ENCODE measurements at places on chromosomes 2 and 18.

GRCh38 chr2:63784461-63784860, 57.2 kb upstream of the UGP2 start:
- DNase-seq: no peak

GRCh38 chr2:190380962-190381412, 27.2 kb upstream of the MFSD6 start:
- DNase-seq: no peak

DNA sequence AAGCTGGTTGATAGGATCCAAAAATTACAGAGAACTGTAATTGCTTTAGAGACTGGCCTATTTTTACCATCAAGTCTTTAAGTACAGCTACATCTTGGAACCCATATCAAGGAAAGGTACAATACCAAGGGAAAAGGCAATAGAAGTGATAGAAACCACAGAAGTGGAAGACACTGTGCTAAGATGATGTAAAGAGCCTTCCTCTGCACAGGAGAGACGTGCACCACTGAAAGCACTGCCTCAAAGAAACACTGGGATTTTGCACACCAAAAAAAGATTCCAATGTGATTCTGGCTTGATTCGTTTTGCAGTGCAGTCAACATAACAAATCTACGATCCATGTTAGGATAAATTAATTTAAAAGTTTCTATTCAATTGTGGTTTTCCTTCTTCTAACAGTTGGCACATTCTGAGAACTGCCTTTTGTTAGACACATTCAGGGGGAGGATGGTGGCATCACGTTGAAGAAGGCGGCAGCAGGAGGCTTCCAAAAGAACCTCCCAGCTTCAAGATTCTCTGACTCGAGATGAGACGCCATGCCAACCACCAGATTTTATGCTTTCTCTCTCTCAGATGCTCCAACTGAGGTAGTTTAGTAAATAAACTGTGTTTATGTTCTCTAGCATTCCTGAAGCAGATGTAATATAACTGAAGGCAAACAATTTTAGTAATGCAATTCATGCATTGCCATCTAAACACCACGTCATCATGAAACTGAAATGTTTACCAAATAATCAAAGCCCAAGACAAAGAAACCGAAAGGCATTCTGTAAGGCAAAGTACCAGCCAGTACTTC, 102.9 kb downstream of the BCL2 start:
- no peak for DNase-seq

DNA sequence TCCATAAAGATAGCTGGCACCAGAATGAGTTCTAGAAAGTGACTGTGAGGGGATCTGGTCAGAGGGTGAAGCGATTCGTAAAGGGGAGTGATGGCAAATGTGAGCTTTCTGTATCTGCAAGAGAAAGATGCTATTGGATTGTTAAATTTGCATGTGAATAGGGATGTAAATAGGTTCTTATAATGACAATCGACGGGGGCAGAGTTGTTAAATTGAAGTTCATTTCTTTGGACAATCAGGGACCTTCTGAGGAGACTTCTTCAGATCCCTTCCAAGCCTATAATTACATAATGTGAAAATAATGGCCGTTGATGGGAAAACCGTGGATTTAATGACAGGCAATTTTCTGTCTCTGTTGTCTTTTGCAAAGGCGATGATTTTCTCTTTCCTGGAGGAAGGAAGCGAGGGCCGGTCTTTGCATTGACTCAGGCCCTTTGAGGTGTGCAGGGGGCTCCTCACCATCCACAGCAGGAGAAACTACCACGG, 52.2 kb upstream of the TMEM18 start:
- no peak for DNase-seq

- DNase-seq: no peak
These were observed 76.2 kb downstream of the MOGAT1 start for GRCh38 chr2:222747526-222748160.

DNA sequence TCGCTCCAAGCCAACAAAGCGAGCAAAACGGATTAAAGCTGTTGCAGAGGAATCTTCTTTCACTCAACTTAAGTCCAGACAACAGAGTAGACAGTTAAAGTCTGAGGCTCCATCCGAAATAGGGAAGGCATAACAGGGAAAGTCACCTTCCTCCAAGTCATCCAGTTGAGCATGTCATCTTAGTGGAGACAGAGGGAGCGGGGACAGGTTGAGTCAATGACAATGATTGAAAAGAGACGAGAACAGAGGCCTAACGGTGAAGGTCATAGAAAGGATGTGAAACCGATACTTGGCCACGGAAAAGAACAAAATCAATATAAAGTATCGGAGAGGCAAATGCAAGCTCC, 455 bp downstream of the C18orf32 start:
- DNase-seq: no peak

GRCh38 chr18:22765896-22766295, 167.2 kb upstream of the RBBP8 start:
- no peak for DNase-seq

DNA sequence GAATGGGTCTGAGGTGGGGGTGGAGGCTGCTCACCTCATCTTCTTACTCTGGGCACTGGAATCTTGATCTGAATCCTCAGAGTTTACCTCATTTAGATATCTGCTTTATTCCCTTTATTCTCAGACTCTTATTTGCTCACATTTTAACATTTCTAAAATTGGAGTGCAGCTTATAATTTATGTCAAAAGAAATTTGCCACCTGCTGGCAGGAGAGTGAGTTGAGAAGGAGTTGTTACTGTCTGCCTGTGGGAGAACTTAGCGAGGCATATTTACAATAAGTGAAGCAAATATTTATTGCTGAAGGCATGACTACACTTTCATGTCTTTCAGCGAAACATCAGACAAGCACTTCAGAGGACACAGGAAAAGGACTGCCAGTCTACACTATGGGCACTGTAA, 16.4 kb upstream of the KIAA2012 start:
- no peak for DNase-seq

GRCh38 chr2:24885221-24886125, 34.6 kb downstream of the ADCY3 start:
- no peak for DNase-seq

GRCh38 chr2:100980046-100980445, 22.0 kb upstream of the RPL31 start:
- peak; percentile 45 for DNase-seq

GRCh38 chr2:225735844-225736243, 336.3 kb downstream of the NYAP2 start:
- no peak for DNase-seq

- no peak for DNase-seq
These were observed 281.8 kb downstream of the GULP1 start for GRCh38 chr2:188573453-188573852.

DNA sequence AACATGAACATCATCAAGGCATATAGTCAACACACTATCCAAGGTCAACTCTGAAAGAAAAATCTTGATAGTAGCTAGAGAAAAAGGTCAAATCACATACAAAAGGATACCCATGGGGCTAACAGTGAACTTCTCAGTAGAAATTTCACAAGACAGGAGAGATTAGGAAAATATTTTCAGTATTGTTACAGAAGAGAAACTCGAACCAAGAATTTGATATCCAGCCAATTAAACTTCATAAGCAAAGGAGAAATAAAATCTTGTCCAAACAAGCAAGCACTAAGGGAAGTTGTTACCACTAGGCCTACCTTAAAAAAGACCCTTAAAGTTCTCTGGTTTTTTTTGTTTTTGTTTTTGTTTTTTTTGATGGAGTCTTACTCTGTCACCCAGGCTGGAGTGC, 242.5 kb downstream of the EXOC6B start:
- no peak for DNase-seq

DNA sequence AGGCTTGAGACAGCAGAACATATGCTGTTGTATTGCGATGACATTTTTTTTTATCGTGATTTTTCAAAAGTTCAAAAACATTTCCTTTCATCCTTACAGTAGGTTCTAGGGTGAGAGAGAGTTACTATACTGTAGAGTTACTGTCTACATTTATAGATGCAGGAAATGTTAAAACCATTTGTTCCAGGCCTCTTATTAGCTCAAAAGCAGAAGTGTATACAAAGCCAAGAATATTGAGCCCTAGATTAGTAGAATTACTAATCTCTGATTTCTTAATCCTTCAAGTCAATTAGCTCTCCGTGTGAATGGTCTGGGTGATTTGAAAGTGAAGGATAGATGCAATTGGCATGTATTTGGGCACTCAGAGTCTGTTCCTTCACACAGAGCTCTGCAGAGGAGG, 73.1 kb downstream of the MAPRE2 start:
- no peak for DNase-seq

- DNase-seq: no peak
These were observed 294.6 kb downstream of the RDH14 start for GRCh38 chr2:18265614-18266586.

GRCh38 chr2:154696369-154696768, 2.1 kb upstream of the KCNJ3 start:
- no peak for DNase-seq

DNA sequence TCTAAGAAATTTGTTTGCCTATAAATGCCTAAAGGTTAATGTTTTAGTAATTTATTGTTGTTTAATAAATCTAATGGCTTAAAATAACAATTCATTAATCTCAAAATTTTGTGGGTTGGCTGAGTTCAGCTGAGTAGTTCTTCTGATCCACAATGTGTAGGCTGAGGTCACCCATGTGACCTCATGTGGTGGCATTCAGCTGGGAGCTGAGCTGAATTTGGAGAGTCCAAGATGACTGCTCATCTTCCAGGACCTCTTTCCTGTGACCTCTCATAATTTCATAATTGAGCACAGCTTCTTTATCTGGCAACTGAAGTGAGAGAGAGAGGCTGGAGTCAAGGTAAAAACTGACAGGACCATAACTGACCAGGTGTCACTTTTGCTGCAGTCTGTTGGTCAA, 132.4 kb downstream of the TXNL1 start:
- DNase-seq: no peak

GRCh38 chr2:174573621-174574081, 24.0 kb downstream of the WIPF1 start:
- no peak for DNase-seq

DNA sequence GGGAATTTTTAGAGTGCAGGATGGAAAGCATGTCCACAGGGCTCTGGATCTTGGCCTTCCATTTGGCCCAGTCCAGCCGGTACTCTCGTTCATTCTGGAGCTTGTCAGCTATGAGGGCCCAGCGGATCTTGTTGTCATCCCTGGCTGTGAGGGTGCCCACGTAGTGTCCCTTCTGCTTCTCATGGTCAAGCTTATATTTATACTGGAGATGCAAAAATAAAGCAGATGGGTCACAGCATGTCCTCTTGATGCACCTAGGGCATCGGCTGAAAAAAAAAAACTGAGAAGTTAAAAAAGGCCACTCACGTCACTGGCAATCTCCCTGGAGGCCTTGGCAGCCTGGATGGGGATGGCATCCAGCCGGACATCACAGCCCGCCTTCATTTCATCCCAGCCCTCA, 160.5 kb downstream of the RIF1 start:
- no peak for DNase-seq

- no peak for DNase-seq
These were observed 89.1 kb downstream of the MAP2 start for GRCh38 chr2:209512971-209513370.

- no peak for DNase-seq
These were observed 82.7 kb upstream of the ARHGAP28 start for GRCh38 chr18:6646801-6647200.

GRCh38 chr2:125559186-125559585, 1096.8 kb upstream of the GYPC start:
- DNase-seq: no peak

DNA sequence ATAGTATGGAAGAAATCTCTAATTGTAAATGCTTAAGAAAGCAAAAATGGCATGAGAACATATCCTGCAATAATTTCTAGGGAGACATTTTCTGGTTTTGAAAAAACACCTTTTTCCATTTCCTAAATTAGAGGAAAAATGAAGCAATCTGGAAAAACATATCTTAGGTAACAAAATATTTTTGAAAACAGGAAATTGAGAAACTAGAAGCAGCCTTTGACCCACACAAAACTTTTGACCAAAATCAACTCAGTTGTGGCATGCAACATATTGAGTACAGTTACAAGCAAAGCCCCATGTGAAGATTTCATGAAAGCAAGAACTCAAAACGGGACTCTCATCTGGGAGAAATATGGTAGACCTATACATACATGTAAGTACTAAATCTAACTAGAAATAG, 28.6 kb upstream of the CHAC2 start:
- DNase-seq: no peak

GRCh38 chr2:216911886-216912285, 52.0 kb upstream of the TNP1 start:
- no peak for DNase-seq

DNA sequence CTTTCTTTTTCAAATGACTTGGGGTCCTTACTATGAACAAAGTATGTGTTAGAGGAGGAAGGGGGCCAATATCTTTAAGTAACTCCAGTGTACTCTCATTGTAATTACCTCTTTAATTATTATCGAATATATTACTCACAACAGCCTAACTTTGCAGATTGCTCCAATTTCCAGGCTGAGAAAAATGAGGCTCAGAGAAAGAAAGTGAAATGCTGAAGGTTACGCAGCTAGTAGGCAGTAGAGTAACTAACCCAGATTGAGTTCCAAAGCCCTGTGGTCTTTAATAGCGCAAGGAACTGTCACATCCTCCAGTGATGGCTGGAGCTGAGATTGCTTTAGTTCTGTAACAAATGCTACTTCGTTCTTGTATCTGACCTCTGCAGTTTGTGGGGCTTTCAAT, 2.2 kb upstream of the GYPC start:
- no peak for DNase-seq

GRCh38 chr2:176914371-176914770, 298.2 kb upstream of the HNRNPA3 start:
- no peak for DNase-seq

GRCh38 chr2:24403168-24403831, 43.0 kb upstream of the ITSN2 start:
- DNase-seq: no peak

GRCh38 chr2:157459486-157459885, 15.6 kb upstream of the CYTIP start:
- no peak for DNase-seq

DNA sequence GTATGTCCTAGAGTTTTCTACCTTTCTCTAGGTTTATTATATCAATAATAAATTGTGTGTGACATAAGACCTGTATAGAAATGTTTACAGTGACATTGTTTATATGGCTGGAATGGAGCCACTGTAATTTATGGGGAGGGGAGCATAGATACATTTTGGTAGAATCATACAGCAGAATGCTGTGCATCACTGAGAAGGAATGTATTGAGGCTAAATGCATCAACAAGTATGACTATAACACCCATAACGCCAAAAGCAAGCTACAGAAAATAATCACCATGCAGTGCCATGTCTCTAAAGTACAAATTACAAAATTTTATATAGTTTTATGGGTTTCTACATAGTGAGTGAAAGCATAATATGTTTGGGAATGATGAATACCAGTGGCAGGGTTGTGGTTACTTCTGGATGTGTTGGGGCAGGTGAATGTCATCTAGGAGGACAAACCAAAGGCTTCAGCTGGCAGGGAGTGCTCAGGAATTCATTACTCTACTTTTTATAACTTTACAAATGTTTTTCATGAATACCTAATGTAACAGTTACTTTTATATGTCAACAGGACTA, 226.0 kb upstream of the NETO1 start:
- no peak for DNase-seq

DNA sequence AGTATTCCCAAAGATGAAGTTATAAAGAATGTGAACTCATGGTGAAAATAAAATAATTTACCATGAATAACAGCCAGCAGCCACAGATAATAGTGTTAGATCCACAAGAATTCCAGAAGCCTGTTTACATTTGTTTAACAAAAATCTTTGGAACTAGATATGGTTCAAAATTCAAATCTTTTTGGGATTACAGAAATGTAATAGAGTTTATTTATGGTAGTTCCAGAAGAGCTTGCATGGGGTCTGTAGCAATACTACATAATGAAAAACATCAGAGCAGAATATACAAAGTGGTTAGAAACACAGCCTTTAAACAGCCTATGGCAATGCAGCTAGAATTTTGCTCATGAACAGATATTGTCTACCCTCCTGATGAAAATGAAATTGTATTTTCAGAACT, 179.1 kb downstream of the RDH14 start:
- DNase-seq: no peak

GRCh38 chr2:44335806-44336538, 25.3 kb downstream of the PREPL start:
- DNase-seq: no peak
